ENCODE measurements at places on chromosomes 12 and 14. TPM values are rescaled to one million over a fixed set of nuclear protein-coding genes. Genes with fewer than 3 reads are reported as not detected.

- H3K27me3 ChIP-seq, result peaks cover 74% of the 10 kb centered on the region
- no peak for DNase-seq
- H3K36me3 ChIP-seq, result no peaks in the 10 kb centered on the region
- peak overlapping the region; percentile 63 for H3K27ac ChIP-seq
Measured at GRCh38 chr14:85533023-85533860, 3.3 kb downstream of the FLRT2 start.

The ZNF140 gene
- total RNA-seq, result 35.6 TPM

GRCh38 chr14:91348845-91349465 is 68.7 kb downstream of the CCDC88C start:
- peaks cover 17% of the 10 kb centered on the region for H3K4me1 ChIP-seq
- H3K27ac ChIP-seq, result peak overlapping the region; percentile 46
- no peak for DNase-seq
- no peaks in the 10 kb centered on the region for H3K36me3 ChIP-seq

The HOXC13 gene
- total RNA-seq, result not detected

GRCh38 chr14:61726778-61727658 is 31.7 kb downstream of the HIF1A start:
- no peak for DNase-seq
- H3K27me3 ChIP-seq, result no peaks in the 10 kb centered on the region
- no peak overlapping the region for H3K4me3 ChIP-seq
- H3K4me1 ChIP-seq, result peaks cover 20% of the 10 kb centered on the region

DNA sequence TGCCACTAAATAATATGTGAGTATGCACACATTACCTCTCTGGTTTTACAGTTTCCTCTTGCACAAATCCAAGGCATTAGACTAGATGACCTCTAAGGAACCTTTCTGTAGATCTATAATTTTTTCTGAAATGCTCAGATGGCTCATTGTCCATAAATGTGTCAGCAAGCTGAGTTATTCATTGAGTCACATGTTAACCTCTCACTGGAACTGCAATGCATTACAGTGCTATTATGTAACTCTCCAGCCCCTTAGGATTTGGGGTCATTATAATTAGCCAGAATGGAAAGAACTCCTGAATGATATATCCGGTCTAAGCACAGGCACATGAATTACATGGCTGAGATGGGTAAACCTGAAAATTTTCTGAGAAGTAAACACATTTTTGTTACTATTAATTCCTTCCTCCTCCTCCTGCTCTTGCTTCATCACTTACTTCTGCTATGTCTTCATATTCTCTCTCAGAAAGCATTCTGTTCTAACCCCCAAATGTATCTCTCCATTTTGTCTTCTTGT is 20.3 kb upstream of the DRAM1 start:
- no peaks in the 10 kb centered on the region for H3K36me3 ChIP-seq
- no peaks in the 10 kb centered on the region for H3K27me3 ChIP-seq
- no peak overlapping the region for H3K4me3 ChIP-seq
- H3K4me1 ChIP-seq, result peaks cover 17% of the 10 kb centered on the region

- H3K4me3 ChIP-seq, result no peak overlapping the region
- no peaks in the 10 kb centered on the region for H3K36me3 ChIP-seq
Measured at GRCh38 chr12:114866331-114866730, 182.4 kb upstream of the TBX3 start.

- DNase-seq, result peak; percentile 64
- H3K27me3 ChIP-seq, result no peaks in the 10 kb centered on the region
- no peak overlapping the region for H3K4me3 ChIP-seq
Measured at GRCh38 chr14:54446161-54446693, 5.1 kb upstream of the CNIH1 start.

GRCh38 chr14:79436335-79436734 is 775.0 kb downstream of the DIO2 start:
- H3K4me1 ChIP-seq, result no peaks in the 10 kb centered on the region
- H3K36me3 ChIP-seq, result no peaks in the 10 kb centered on the region
- H3K27me3 ChIP-seq, result no peaks in the 10 kb centered on the region

- no peak for DNase-seq
- H3K4me3 ChIP-seq, result no peak overlapping the region
Measured at GRCh38 chr14:76585616-76586015, 175.7 kb upstream of the VASH1 start.

The CLEC4D gene
- not detected for total RNA-seq

- H3K4me3 ChIP-seq, result no peak overlapping the region
- peaks cover 16% of the 10 kb centered on the region for H3K27me3 ChIP-seq
- no peak for DNase-seq
- no peaks in the 10 kb centered on the region for H3K4me1 ChIP-seq
- H3K36me3 ChIP-seq, result no peaks in the 10 kb centered on the region
Measured at GRCh38 chr12:130031041-130031440, 127.2 kb upstream of the TMEM132D start.

Measured in transverse colon (tissue), 4 donors.